ENCODE measurements at places on chromosomes 2 and 18.
A peak's percentile ranks its signal among the peaks of the same experiment; 100 is the strongest.

DNA sequence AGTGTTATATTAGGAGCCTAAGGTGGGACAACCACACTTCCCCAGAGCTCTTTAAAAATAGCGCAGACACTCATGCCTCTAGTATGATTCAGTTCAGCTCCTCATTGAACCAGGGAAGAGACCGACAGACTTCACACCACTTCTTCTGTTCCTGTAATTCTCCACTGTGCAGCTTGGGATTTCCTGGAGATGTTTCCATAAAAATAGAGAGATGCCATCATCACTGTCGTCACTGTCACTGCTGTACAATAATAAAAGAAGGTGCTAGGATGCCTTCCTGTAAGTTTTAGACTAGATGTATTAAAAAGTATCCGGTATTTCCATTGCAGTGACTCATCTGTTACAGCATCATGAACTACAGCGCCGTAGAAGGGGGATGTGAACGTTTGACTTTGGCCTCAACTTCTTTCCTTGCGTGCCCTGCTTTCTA, 110.9 kb downstream of the FAM210A start:
- DNase-seq = peak; percentile 64

DNA sequence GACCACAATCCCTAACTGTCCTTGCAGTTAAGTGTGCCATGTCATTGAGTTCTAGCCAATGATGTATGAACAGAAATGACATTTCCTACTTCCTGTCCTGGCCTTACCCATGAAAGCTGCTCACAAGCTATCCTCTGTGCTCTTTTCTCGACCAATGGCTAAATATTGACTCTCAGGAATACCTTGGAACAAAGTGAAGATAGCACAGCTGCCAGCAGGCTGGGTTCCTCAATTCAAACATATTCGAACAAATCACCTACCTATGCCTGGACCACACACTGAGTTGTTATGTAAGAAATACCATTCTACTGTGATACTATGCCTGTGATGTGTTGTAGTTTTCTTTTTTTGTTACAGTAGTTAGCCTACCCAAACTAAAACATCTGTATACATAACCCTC, 65.1 kb downstream of the GAREM1 start:
- no peak for DNase-seq

- DNase-seq = no peak
Observed at GRCh38 chr2:224312741-224313140, 89.2 kb downstream of the FAM124B start.

GRCh38 chr2:112768432-112768831, 4.0 kb upstream of the CKAP2L start:
- DNase-seq = no peak

DNA sequence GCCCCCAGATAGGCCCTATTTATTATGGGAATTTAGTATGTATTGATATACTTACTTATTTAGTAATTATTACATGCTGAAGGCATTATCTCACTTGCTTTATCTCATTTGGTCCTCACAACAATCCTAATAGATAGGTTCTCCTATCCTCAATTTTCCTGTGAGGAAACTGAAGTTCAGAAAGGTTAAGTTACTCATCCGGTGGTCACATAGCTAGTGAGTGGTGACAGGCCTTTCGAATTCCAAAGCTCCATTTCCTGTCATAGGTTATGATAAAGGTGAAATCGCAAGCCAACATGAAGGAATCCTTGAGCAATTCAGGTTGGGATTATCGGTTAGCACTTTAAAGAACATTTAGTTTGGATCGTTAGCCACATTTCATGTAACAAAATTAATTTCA, 33.3 kb downstream of the NAB1 start:
- DNase-seq = no peak

- DNase-seq = peak; percentile 26
Observed at GRCh38 chr2:106030287-106031268, 163.5 kb downstream of the UXS1 start.

- DNase-seq = no peak
Observed at GRCh38 chr18:3777719-3778118, 327.7 kb downstream of the TGIF1 start.

GRCh38 chr2:159936471-159936870, 125.9 kb downstream of the PLA2R1 start:
- no peak for DNase-seq

- DNase-seq = no peak
Observed at GRCh38 chr2:100589527-100589926, 26.7 kb downstream of the PDCL3 start.

DNA sequence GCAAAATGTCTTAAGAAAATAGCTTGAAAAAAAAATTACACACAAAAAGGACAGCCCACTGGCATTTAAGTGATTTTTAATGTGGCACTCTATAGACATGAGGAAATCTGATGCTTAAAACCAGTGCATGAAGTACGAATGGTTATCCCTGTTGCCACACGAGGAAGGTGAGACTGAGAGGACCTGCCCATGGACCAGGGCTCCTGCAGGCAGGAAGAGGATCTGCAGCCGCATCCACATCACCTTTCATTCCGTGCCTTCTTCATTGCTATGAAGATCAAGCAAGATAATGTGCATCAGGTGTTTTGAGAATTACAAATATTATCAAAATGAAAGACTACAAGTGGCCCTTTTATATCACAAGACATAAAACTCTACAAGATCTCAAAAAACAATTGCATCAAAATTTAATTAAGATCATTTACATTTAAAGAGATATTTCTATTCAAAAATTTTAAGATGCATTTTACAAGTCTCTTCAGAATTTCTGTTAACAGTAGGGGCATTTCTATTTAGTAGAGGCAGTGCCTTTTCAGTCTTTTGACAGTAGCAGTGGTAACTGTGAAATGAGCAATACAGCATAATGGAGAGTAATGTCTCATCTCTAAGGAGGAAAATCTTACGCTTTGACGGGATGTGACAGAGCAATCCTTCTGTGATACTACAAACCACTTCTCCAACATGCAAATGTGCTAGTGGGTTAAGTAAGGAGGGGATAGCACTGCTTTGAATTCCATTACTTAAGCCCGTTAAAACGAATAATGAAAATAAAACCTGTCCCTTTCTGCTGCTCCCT, 83.4 kb downstream of the SLC5A7 start:
- DNase-seq = no peak

DNA sequence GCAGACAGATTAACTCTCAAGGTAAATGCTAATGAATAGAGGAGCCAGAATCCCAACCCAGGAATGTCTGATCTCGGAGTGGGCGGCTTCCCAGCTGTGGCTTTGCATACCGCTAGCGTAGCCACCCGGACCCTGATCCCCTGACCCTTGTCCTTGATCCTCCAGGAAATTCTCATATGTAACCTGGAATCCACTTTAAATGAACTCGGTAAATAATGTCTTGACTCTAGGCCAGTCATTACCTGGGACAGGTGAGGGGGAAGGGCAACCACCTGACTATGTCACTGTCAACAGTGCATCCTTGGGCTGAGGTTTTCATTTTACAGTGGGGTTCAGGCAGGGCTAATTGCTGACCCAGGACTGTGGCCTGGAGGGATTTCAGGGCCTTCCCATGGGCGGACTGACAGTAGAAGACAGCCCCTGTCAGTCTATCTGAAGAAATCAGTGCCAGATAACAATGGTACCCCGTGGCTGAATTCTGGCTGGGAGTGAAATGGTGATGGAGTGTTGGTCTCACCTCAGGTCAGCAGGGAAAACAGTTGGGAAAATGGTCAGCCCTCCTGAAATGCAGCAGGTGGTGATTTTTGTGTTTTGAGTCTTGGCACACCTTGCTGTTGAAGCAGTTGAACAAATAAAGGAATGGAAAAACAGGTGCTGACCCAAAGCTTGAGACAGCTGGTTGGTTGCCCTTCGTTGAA, 9.6 kb downstream of the ACKR3 start:
- no peak for DNase-seq

GRCh38 chr2:39646267-39646666, 19.4 kb upstream of the TMEM178A start:
- DNase-seq = no peak

DNA sequence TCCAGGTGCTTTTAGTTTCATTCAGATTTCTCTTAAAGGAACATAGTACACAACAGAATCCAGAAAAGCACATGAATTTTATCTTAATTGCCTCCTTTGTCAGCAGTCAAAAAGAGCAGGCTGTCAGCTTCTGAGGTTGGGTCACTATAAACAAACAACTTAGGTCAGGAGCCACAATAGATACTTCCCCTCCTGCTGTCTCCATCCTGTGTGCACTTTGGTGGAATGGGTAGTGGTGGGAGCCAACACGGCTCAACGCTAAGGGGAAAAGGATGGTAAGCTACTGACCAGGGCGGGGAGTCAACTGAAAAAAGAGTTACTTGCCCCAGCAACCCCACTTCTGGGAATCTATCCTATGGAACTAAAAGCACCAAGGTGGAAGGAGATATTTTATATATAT, 121.9 kb downstream of the PAX3 start:
- no peak for DNase-seq

DNA sequence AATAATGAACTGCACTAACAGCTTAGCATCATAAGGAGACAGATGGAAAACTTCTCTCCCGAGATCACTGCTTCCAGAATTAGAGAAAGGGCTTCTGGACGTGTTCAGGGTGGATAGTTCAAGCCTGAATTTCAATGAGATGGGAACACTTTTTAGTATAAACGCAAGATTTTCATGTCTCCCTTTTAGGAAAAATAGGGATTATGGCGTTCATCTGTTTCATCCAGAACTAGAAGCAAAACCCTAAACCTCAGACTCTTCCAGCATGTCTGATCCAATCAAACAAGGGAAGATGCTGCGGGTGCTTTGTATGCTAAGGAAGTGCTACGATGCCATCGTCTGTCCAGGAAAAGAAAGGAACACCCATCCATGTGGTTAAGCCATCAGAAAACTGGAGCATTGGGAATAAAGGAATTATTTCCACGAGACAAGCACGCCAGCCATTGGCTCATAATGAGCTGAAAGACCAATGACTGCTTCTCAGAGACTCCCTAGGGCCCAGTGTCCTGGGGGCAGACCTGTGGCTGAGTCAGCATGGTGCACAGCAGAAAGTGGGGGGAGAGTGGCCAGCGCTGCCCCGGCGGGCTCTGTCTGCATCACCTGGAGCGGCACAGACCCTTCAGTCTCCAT, 65.9 kb upstream of the AFF3 start:
- DNase-seq = no peak

DNA sequence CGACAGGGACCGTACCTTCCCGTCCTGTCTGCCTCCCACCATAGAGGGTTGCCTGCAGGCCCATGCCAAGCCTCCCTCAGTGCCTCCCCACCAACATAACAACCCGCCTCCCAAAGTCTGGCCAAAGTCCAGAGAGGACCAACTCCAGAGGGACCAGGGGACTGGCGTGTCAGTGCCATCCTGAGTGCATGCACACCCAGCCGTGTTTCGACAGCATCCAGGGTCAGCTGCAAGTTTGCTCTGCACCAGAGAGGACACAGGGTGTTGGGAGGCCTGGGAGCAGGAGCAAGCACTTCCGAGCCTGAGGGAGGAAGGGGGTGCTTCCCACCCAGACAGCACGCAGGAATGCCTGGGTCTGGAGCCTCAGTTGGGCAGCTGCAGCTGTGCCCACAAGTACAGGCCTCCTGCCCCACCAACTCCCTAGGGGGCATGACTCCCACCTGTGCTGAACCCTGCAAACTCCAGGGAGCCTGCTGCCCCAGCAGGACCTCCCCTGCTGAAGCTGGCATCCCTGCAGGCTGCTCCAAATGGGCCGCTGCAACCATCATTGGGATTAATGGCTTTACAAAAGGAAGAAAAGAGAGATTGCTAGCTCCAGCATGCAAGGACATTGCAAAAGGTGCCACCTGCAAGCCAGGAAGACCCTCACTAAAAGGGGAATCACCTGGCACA, 618.1 kb upstream of the FSHR start:
- no peak for DNase-seq

DNA sequence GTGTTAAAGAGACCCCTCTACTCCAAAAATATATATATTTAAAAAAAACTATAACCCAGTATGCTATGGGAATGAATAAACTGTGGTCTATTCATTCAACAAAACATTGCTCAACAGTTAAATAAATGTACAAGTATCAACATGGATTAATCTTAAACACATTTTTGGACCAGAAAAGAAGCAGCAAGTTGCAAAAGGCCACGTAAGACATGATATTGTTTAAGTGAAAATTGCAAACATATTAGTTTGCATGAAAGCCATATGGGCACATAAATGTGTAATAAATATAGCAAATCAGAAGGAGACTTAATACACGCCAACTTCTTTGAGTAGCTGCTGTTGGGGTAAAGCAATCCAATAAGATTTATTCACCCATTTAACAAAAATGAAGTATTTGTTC, 321.5 kb downstream of the FBXO15 start:
- no peak for DNase-seq

- DNase-seq = no peak
Observed at GRCh38 chr2:2826621-2827020, 495.5 kb upstream of the MYT1L start.

GRCh38 chr2:240258685-240259084, 118.2 kb upstream of the OTOS start:
- DNase-seq = no peak

GRCh38 chr2:216516730-216517350, 18.2 kb downstream of the RPL37A start:
- no peak for DNase-seq

DNA sequence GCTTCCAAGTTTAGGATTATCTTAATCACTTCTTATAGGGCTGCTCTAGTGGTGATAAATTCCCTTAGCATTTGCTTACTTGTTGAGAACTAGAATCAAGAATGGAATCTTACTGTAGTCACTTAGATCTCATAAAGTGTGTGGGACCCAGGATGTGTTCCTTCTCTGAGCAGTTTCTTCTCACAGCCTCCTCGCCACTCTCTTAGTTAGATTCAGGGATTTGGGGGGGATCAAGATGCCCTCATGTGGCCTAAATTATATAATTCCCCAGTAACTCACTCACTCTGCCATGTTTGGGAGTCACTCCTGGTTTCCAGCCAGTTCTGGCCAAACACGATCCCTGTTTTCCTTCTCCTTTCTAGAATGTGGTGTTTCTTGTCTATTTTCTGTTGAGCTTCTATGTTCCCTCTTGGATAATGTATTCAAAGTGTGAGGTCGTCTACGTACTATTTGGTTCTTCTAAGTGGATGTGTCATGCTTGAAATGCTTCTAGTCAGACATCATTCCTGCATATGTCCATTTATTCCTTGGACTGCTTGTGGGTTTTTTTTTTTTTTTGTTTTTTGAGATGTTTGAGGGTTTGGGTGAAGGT, 414.9 kb upstream of the SYT4 start:
- no peak for DNase-seq

- DNase-seq = no peak
Observed at GRCh38 chr2:207233731-207234130, 68.0 kb upstream of the KLF7 start.

- DNase-seq = peak; percentile 3
Observed at GRCh38 chr2:88857951-88858411, 166.5 kb downstream of the RPIA start.

DNA sequence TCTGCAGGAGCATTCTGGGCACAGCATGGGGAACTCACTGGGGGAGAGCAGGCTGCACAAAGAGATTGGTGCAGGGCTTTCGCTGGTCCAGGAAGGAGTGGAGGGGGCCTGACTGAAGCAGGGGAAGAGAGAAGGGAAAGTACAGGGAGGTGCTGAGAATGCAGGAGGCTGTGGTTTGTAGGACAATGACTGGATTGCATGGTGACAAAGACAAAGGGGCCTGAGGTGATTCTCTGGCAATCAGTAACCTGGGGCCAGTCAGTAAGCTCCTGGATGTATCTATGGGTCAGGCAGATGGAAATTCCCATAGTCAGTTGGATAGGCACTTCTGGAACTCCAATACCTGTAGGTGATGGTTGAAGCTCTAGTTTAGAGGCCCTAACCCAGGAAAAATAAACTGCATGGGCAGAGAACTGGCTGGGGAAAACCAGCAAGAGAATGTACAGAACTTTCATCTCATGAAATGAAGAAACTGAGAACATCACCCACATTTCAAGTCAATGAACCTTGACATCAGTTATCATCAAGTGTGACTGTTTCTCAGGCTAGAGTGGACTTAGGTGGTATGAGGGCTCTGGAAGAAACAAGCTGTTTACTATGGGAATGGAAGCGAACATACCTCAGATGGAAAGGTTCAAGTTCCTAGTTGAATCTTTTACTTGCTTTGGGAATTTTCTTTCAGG, 193.2 kb downstream of the TPGS2 start:
- DNase-seq = no peak

All from activated CD4-positive, alpha-beta T cell treated with anti-CD3 and anti-CD28 coated beads, Interleukin-10, Interleukin-2, amounts not matched to agents 100 ng/mL and 50 ng/mL, durations not matched to agents 16 hours and 8 hours (primary cell).